ENCODE measurements at places on chromosomes 2 and 18.

DNA sequence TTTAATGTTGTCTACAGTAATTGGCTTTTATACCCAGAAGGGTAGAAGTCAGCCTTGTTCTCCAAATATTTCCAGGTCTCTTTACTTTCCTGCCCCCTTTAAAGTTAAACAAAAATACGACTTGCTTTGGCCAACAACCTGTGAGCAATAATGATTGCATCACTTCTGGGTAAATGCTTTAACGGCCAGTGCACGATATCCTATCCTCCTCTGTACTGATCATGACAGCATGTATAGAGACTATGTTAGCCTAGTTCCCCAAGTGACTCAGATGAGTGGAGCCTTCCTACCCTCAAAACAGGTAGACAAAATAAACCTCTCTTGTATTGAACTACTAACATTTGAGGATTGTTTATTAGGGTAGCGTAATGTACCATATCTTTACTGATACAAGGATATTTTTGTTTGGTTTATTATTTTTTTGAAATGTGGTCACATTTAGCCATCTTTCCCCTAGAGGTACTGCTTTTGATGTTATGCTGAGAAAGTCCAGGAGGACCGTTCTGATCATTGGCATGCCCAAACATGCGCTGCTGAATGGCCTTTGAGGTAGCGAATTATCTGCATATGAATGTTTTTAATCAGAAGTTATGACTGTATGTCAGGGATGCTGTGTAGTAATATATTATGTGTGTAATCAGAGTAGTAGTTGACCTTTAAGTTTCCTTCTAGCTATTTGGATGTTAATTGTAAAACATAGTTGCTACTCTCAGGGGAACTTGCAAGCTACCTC, 262.6 kb upstream of the DCC start:
- DNase-seq = no peak

GRCh38 chr2:118535171-118535817, 312.2 kb downstream of the EN1 start:
- DNase-seq = no peak

- DNase-seq = no peak
Measured at GRCh38 chr2:177074099-177074710, 138.4 kb upstream of the HNRNPA3 start.

- DNase-seq = no peak
Measured at GRCh38 chr2:95056461-95057459, 31.3 kb downstream of the MAL start.

DNA sequence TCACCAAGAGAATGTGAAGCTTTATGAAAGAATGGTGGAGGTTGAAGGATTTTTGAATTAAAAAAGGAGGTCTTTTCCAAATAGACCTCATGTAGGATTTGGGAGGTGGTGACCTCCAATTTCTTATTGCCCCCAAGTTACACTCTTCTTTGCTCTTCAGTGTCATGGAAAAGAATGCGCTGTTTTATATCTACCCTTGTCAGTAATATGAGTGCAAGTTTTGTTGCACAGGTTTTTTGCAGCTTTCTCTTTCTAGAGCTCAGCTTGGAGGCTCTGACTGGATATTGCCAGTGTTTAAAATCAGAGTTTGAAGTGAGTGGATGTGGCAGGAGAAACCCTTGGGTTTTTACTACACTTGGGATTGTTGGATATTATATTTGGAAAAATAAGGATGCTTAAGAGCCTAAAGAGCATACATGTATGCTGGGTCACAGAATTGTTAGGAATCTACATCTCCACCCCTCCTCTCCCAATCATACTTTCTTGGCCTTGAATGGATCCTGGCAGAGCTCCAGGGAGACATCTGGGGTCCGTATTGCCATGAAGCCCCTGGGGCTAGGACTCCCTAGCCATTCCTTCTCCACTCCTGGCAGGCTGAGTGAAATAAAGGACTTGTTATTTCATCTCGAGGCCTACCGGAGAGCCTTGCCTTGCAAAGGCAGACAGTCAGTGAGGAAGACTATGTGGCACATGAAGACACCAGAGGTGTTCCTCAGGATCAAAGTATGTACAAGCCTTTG, 43.8 kb downstream of the APOB start:
- peak; percentile 22 for DNase-seq

DNA sequence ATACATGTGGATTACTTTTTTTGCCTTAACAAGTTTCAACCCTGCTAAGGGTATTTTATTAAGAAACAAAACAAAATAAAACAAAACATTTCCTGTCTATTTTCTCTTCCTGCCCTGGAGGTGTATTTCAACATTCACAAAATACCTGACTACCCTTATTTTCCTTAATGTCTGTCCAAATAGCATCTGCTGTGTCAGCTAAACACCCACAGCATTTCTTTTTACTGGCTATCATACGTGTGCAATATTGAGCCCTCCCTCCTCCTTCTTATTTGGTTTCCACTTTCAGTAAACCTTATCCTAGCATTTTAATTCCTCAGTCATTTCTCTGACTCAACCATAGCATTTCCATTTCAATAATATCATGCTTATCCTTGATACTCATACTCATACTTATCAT, 1420.0 kb upstream of the ZEB2 start:
- no peak for DNase-seq

DNA sequence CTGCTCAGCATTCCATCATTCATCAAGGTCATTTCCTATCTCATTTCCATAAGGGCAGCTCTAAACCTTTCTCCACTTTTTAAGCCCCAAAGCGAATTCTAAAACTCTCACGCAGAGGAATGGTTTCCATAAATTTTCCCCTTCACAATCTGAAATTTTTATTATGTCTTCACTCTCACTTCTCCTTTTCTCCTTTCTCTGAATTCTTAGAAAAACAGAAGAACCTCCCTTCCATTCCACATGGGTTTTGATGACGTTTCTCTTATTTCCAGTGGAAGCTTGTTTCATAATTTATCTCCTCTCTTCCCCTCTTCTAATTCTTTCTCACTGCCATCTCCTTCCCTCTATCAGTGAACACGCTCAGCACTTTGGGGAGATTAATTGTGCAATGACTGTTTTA, 97.3 kb downstream of the SPATS2L start:
- no peak for DNase-seq

GRCh38 chr2:20609349-20609994, 41.4 kb downstream of the HS1BP3 start:
- no peak for DNase-seq

DNA sequence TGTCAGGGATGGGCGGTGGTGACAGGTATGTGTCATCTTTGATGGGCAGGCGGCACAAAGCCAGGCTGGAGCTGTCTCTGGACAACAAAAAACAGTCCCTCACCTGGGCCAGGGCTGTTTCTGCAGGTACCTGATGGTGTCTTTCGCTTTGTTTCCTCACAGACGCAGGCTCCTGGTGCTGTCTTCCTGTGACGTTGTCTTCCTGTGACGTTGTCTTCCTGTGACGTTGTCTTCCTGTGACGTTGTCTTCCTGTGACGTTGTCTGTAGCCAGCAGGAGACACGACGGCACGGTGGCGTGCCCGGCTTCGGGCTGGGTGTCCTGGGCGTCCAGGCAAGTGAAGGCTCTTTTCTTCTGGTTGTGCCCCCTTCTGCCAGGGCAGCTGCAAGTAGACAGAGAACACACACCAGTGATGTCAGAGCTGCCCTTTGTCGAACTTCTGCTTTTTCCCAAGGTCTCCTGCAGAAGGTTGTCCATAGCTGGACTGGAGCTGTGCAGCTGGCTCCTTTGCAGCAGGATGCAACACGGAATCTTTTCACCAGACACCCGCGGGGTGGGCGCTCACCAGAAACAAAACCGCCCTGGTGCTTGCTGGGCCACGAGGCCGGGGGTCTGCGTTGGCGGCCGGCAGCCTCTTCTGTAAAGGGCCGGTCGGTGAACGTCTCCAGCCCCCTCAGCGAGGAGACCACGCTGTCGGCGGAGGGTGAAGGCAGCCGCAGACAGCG, 21.1 kb downstream of the GPR35 start:
- DNase-seq = no peak

DNA sequence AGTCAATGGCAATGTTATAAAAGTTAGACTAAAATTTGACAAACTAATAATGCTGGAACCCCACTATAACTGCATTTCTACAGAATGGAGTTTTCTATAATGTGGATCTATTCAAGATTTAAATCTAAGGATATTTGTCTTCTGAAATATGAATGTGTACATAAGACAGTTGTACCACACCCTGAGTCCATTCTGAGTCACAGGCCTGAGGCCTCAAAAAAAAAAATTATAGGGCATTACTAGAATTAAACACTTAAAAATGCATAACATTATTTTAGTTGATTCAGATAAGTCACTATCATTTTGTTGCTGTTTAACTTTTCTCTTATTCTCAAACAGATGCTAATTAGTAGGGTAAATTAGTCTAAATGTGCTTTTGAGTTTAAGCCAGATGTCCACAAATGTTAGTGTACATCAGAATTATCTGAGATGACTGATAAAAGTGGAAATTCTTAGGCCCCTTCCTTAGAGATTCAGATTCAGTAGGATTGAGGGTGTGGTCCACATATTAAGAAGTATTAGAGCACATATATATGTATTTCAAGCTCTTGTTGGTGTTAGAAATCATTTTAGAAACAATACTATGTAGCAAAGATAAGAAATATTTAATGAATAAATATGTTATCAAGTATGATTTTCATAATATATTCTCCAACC, 42.4 kb upstream of the COL5A2 start:
- no peak for DNase-seq

GRCh38 chr2:206084439-206084869, 1.5 kb downstream of the INO80D start:
- no peak for DNase-seq

GRCh38 chr2:127199223-127199622, 20.9 kb downstream of the CYP27C1 start:
- no peak for DNase-seq
